Stimulated activated CD8-positive, alpha-beta memory T cell treated with anti-CD3 and anti-CD28 coated beads, Interleukin-12 subunit alpha, Interleukin-12 subunit beta, amount 100 ng/mL, for 4 hours (primary cell): ENCODE measurements at places on chromosomes 11 and 22.

GRCh38 chr11:12755510-12756453 is 81.6 kb downstream of the TEAD1 start:
- no peak for DNase-seq

- no peak for DNase-seq
Observed at GRCh38 chr11:26187639-26188038, 144.3 kb upstream of the ANO3 start.

- DNase-seq: no peak
Observed at GRCh38 chr11:33366918-33367317, 109.7 kb downstream of the HIPK3 start.

- no peak for DNase-seq
Observed at GRCh38 chr11:72100462-72100861, 2.6 kb downstream of the LAMTOR1 start.

DNA sequence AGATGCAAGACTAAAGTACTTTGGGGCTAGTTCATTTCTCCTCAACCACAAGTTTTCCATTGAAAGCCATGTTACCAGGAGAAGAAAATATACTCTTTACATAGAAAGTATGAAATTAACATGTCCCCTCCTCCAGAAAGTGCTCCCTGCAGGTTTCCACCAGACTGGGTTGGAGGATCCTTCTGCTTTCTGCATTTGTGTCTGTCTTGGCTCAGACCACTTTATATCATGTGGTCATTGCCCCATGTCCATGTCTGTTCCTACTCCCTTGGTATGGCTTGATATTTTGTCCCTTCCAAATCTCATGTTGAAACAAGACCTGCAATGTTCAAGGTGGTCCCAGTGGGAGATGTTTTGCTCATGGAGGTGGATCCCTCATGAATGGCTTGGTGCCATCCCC is 28.4 kb upstream of the ACER3 start:
- no peak for DNase-seq

- DNase-seq: no peak
Observed at GRCh38 chr11:130462101-130462885, 13.8 kb downstream of the ADAMTS15 start.

GRCh38 chr22:43399338-43399979 is 12.4 kb upstream of the MPPED1 start:
- no peak for DNase-seq

DNA sequence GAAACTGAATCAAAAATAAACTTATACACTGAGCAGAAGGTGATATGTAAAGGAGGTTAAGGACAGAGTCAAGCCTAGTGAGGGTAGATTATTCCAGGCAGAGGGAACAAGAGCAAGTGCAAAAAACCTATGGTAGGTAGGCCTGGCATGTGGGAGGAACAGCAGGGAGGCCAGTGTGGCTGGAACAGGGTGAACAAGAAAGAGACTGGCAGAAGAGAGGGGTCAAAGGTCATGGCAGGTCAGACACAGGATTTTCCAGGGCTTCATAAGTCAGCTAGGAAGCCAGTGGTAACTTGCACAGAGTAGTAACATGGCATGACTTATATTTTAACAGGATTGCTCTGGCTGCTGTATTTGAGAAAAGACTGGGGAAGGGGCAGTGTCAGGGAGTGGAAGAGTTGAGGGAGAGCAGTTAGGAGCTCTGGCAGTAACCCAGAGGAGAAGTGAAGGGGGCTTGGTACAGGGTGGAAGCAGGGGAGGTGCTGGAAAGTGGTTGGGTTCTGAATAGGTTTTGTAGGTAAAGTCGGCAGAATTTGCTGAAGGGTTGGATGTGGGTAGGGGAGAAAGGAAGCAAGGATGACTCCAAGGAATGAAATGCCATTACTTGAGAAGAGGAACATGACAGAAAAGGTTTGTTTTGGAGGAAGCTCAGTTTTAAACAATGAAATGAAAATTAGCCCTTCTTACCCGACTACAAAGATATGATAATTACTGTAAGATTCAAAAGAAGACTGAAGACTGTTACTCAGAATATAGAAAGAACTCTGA is 86.2 kb downstream of the ZNRF3 start:
- DNase-seq: no peak

DNA sequence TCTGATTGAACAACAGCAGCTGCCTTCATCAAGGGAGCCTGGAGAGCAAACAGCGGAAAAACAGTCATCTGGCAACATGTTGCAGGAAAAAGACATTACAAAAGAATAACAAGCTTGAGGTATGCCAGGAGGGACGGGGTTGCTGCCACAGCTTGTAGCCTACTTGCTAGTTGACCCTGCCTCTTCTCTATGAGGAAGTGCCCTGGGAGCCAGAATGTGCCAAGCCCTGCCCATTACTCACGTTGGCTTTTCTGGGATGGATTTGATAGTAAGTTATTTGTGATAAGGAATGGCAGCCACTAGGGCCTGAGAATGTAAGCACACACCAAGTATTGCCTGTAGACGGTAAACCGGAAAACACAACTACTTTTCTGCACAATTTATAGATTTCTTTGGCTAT is 113.5 kb upstream of the KIRREL3 start:
- DNase-seq: no peak

- DNase-seq: no peak
Observed at GRCh38 chr22:31229402-31230079, 17.4 kb downstream of the LIMK2 start.

GRCh38 chr22:28369854-28370253 is 309.8 kb downstream of the TTC28 start:
- no peak for DNase-seq

GRCh38 chr11:117662255-117662654 is 134.8 kb downstream of the DSCAML1 start:
- DNase-seq: no peak

DNA sequence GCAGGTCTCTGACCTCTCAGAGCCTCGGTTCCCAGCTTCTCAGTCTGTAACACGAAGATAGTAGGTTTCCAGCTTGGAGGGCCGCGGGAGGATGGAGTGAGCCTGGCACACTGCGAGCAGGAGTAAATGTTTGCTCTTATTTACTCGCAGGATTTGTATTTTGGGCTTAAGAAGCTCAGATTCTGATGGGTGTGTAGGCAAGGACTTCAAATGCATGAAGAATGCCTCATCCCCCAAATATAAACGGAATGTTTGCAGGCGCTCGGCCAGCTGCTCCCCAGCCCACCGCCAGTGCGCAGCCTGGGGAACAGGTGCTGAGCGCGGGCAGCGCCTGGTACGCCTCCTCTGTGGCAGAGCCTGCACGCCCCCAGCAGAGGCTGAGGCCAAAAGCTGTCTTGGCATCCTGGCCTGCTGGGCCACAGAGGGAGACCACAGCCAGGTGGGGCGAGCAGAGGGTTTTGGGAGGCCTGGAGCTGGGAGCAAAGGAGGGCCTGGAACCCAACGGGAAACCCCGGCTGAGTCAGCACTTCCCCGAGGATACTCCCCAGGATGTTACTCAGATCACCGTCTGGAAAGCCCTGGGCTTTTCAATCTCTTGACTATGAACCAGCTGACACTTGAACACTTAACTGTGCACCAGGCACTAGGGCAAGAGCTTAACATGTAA is 9.4 kb downstream of the EHD1 start:
- DNase-seq: no peak

DNA sequence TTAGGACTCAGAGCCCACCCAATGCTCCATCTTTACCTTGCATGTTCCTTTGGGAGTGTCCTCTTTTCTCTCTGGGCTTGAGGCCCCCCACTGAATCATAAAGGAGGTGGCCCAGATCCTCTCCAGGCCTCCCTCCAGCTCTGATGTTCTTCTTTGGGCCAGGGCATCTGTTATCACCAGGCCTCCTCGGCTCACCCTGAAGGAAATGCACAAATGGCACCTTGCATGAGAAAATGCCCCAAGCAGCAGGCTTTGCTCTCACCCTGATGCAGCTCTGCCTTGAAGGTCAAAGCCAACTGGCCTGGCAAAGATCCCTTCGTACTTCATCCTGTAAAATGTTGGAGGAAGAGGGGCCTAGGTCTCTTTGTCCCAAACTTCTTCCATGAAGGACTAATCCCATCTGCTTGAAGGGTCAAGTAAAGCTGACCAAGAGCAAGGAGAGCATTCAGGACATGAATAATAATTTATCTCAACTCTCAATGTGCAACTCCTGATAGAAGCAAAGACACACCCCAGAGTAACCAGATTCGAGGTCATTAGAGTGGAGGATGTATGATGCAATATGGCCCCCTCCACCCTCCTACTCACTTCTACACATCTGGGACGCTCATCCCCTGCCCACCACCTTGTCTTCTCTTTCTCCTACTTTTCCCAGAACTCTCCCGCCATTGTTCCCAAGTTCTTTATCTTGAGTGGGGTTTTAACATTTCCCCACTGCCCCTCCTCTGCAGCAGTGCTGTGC is 9.5 kb downstream of the APOL6 start:
- DNase-seq: no peak

DNA sequence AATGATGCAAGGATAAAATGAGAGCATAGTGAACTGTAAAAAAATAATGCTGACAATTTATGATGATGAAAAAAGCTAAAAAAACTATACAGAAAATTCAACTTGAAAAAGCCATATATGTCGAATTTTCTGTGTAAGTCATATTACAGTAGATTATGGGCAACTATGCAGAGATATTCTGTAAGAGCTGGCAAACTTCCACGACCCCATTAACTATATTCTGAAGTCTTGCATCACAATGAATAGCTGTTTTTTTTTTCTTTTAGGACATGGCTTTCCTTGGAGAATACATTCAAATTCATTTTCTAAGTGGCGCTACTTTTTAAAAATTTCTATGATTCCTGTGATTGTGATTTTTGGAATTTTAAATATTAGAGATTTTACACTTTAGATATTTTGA is 18.4 kb downstream of the PSMD13 start:
- DNase-seq: no peak

- no peak for DNase-seq
Observed at GRCh38 chr11:10075141-10075540, 218.9 kb downstream of the SBF2 start.

- no peak for DNase-seq
Observed at GRCh38 chr11:96102664-96103078, 178.8 kb upstream of the MTMR2 start.

GRCh38 chr11:64594159-64594939 is 3.3 kb downstream of the SLC22A12 start:
- DNase-seq: no peak

DNA sequence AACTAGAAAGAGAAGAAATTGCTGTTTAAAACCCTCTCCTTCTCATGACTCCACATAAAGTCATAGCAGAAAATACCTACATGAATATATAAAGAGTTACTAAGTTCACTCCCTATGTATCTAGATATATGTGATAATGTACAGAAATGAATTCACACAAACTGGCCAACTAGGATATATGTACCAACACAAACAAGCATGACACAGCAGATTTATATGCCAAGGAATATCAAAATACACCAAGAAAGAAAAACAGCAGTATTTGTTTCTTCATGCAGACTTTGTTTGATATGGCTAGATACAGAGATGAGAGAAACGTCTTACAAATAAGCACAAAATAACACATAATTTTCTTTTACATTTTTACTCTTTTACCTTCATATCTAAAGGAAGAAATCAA is 1.8 kb downstream of the OR51G1 start:
- no peak for DNase-seq

- DNase-seq: no peak
Observed at GRCh38 chr11:11822946-11823345, 18.8 kb upstream of the USP47 start.

GRCh38 chr11:5288108-5288905 is 13.4 kb downstream of the OR51B4 start:
- DNase-seq: no peak

GRCh38 chr11:126101251-126101929 is 38.7 kb upstream of the CDON start:
- DNase-seq: no peak

DNA sequence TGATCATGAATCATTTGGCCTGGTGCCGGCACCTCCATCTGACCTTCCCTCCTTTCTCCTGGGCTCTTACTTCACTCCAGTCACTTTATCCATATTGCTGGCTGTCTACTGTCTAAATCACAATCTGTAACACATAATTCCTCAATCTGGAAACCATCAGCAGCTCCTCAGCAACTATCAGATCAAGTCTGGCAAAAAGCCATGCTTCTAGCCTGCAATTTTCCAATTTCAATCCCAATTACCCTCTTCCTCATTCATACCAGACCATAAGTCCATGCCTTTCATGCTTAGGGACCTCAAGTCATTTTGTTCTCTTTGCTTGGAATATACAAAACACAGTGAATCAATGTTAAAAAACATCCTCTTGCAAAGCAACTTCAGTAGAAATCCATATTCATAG is 882.8 kb upstream of the ANO3 start:
- DNase-seq: no peak

DNA sequence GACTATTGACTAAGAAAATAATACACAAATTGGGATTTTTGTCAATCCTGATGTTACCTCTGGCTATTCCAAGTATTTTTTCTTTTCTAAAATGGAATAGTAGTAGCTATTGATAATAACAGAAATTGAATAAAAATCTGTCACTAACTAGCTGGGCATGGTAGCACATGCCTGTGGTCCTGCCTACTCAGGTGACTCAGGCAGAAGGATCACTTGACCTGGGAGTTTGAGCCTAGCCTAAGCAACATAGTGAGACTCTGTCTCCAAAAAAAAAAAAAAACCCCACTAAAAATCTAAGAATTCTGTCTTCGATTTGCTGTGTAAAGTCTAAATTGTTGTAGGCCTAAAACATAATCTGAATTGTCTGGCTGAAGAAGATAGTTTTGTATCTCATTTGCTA is 42.2 kb downstream of the FAM118A start:
- DNase-seq: no peak

- DNase-seq: no peak
Observed at GRCh38 chr11:46485856-46486443, 94.4 kb upstream of the CHRM4 start.

DNA sequence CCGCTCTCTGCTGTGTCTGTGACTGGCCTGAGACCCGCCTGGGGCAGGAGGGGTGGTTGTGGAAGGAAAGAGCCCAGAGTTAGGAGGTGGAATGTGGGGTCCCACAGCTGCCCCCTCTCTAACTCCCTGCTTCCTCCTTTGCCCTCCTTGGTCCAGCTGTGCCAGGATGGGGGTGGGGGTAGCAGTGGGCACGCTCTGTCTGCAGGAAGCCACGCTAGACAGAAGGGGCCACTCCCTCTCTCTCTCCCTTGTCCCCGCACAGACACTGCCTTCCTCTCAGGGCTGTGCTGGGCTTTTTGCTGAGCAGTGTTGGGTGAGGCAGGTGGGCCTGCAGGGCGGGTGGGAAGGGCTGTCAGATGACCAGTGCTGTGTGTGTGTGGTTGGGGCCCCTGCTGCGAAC is 2.0 kb upstream of the SOX10 start:
- DNase-seq: no peak
